ENCODE measurements at places on chromosomes 13 and 19. TPM values are rescaled to one million over a fixed set of nuclear protein-coding genes. Genes with fewer than 3 reads are reported as not detected.

ADGRE3 gene
- total RNA-seq: not detected

ZNF71 gene
- 5.5 TPM for total RNA-seq

OR4F17 gene
- not detected for total RNA-seq

ZNF665 gene
- 2.7 TPM for total RNA-seq

RAB3A gene
- 4.7 TPM for total RNA-seq

WDR18 gene
- 57.2 TPM for total RNA-seq

SIGLEC9 gene
- total RNA-seq: 0.14 TPM

LIM2 gene
- total RNA-seq: not detected

CLC gene
- total RNA-seq: 1.9 TPM

SOHLH2 gene
- total RNA-seq: not detected

PRODH2 gene
- not detected for total RNA-seq

PRTN3 gene
- total RNA-seq: not detected

PALM gene
- not detected for total RNA-seq

SIGLECL1 gene
- not detected for total RNA-seq

KLK15 gene
- not detected for total RNA-seq

PPP1R13L gene
- total RNA-seq: 12.9 TPM

ZNF112 gene
- not detected for total RNA-seq

NAT14 gene
- total RNA-seq: 12.3 TPM

IL4I1 gene
- 2.1 TPM for total RNA-seq

CYP2A7 gene
- not detected for total RNA-seq

ICAM4 gene
- 2.5 TPM for total RNA-seq

SLITRK6 gene
- not detected for total RNA-seq

ERICH6B gene
- not detected for total RNA-seq

SCGB2B2 gene
- total RNA-seq: 0.77 TPM

TNFSF11 gene
- 6.7 TPM for total RNA-seq

B3GNT3 gene
- total RNA-seq: not detected

Data from T-helper 2 cell treated with Interferon-gamma antibody and Interleukin-4, amounts not matched to agents 100 ng/mL and 5 ng/mL, for 36 hours (primary cell).